COLO829 (cell line): ENCODE measurements at places on chromosomes 4 and X.

DNA sequence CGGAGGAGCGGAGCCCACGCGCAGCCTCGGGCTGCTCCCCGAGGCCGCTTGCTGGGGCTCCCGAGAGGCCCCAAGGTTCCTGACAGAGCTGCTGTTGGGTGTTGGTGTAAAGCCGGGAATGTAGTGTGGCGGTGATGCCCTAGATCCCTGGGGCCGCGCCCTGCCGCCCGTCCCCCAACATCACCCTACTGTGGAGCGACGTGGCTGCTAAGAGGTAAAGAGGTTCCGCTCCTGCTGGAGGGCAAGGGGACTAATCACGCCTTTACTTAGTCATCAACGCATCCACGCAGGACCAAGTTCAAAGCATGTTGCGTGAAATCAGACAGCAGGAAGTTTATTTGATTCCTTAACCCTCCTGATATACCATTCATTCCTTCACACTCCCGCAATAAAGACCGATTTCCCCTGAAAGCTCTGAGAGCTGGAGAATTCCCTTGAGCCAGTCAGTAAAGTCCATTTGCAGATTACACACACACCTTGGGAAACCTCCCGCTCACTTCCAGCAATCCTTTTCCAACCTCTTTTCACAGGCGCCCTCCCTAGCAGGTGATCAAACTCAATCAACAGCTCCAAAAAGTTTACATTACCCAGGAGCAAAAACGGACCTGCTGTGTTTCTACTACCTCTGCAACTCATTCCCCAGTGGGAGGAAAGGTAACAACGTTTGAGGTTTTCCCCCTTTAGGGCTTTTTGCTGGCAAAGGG lies 579 bp upstream of the GABRA2 start:
- DNase-seq = no peak

DNA sequence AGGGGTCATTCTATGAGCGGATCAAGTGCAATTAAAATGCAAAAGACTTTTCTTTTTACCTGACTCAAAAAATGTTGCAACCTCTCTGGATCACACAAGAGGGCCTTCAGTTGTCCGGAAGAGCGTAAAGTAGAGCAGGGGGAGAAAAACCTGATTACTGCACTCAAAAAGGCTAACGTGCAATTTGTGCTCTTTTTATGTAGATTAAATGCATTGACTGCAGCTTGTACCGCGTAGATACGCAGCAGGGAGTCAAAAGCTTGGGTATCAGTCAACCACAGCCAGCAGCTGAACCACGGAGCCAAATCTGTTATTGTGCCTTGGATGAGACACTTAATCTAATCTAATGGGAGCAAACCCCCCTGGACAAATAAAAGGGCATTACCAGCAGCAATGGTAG lies 107.3 kb upstream of the RAI2 start:
- DNase-seq = no peak

- no peak for DNase-seq
Observed at GRCh38 chrX:10199212-10199611, 42.4 kb downstream of the CLCN4 start.

DNA sequence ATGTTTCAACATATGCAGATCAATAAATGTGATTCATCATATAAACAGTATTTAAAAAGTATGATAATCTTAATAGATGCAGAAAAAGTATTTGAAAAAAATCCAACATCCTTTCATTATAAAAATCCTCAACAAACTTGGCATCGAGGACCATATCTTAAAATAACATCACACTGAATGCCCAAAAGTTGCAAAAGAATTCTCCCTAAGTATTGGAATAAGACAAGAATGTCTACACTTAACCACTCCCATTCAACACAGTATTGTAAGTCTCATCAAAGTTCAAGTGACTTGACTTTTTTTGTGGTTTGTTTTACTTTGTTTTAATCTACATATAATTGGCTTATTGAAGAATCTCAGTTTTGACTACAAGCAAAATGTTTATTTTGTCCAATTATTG lies 779.0 kb upstream of the SLIT2 start:
- no peak for DNase-seq

GRCh38 chr4:106036334-106036733 lies 141.1 kb downstream of the NPNT start:
- no peak for DNase-seq

DNA sequence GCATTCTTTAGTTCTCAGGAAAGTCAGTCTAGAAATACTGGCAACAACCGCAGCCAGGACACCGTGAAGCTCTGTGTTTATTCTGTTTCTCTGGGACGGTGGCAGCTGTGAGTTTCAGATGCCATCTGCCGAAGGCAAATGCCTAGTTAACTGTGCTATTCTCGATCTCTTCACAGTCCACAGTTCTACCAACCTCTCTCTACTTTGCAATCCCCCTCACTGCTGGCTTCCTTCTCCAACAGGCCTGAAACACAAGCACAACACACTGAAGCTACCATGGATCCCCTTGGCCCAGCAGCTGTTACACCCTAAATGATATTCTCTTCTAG lies 118.8 kb downstream of the ZNF827 start:
- no peak for DNase-seq
